ENCODE measurements at places on chromosomes 13 and 19.
A peak's percentile ranks its signal among the peaks of the same experiment; 100 is the strongest.

GRCh38 chr19:1906985-1907562 is 1.9 kb downstream of the ADAT3 start:
- DNase-seq, result no peak

- DNase-seq, result no peak
Measured at GRCh38 chr19:3055741-3056416, 6.4 kb downstream of the TLE5 start.

DNA sequence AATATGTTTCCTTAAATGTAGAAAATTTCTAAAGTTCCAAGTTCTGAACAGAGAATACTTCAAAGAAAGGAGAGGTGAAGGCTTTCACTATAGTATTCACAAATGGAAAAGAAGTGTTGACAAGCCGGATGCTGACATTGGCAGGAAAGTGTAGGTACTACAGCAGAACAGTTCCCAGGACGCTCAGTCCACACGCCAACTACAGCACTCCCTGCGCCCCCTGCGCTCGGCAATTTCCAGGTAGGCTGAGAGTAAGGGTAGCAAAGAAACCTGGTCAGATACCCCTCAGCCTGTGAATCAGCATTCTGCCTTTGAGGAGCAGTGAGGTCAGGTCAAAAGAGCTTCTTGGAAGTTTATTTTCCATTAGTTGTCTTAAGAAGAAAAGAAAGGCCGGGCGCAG is 115.3 kb downstream of the NALCN start:
- DNase-seq, result no peak

- DNase-seq, result no peak
Measured at GRCh38 chr13:50167224-50167947, 152.1 kb downstream of the KCNRG start.

GRCh38 chr19:40280608-40281221 is 4.4 kb downstream of the AKT2 start:
- DNase-seq, result no peak

DNA sequence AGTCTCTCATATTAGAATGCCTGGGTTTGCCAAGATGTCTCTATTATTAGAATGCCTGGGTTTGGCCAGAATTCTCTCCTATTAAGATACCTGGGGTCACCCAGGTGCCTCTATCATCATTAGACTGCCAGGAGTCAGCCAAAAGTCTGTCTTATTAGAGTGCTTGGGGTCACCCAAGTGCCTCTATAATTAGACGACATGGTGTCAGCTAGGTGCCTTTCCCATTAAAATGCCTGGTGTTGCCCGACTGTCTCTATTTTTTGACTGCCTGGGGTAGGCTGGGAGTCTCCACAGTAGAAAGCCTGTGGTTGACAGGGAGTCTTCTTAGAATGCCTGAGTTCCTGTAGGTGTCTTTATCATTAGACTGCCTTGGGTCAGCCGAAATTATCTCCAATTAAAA is 1536.6 kb downstream of the UQCRFS1 start:
- DNase-seq, result no peak

GRCh38 chr13:79799059-79799867 is 318.3 kb downstream of the NDFIP2 start:
- DNase-seq, result no peak

GRCh38 chr13:23147827-23148226 is 33.0 kb upstream of the SGCG start:
- DNase-seq, result no peak

- DNase-seq, result no peak
Measured at GRCh38 chr19:57665261-57665806, 3.4 kb upstream of the ZSCAN4 start.

- DNase-seq, result peak; percentile 54
Measured at GRCh38 chr19:12194827-12195731, 32.2 kb downstream of the ZNF136 start.

GRCh38 chr19:46728693-46729339 is 11.9 kb upstream of the PRKD2 start:
- peak; percentile 59 for DNase-seq

- no peak for DNase-seq
Measured at GRCh38 chr13:20401531-20401930, 124.1 kb downstream of the CRYL1 start.

DNA sequence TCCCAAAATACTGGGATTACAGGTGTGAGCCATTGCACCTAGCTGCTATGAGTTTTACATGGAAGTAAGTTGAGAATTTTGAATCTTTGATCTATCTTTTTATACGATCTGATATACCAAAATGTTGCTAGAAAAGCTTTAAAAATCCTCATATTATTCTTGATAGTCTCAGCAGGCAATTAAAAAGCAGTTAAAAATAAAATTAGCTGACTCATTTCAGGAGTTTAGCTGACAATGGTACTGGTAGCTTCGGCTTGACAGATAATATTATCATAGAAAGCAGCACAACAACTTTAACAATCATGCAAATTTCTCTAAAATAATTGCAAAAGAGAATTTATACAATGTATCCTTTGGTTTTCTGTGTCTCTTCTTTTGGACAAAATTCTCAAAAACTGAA is 9.6 kb upstream of the FOXO1 start:
- DNase-seq, result no peak

GRCh38 chr19:57465680-57466381 is 8.9 kb upstream of the VN1R1 start:
- DNase-seq, result no peak

GRCh38 chr19:2046046-2046907 is 4.8 kb downstream of the MKNK2 start:
- DNase-seq, result no peak

GRCh38 chr19:40799558-40800338 is 757 bp downstream of the EGLN2 start:
- no peak for DNase-seq

- DNase-seq, result no peak
Measured at GRCh38 chr13:100339411-100339940, 249.1 kb downstream of the GGACT start.

DNA sequence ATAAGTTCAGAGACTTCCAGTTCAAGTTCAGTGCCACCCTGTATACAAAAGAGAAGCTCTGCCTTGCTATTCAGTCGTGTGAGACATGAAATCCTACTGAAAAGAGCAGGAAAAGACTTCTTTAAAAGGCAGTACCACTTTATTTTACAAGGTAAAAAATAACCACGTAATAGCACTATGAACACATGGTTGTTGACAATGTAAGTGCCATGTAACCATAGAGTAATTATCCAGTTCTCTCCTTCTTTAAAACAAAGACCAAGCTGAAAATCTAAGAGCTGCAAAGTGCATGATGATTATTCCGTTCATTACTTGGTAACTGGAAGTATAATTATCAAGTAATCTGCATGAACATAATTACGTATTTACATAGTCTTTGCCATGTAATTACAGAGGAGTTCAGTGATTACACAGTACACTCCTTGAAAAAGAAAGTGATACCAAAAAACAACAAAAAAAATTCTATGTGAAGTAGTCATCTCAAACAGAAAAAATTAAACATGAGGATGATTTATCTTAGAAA is 288.7 kb downstream of the EFNB2 start:
- no peak for DNase-seq
